Naive thymus-derived CD8-positive, alpha-beta T cell (primary cell): ENCODE measurements at places on chromosomes 7 and 10.

GRCh38 chr7:1936531-1937251 lies 266.6 kb downstream of the ELFN1 start:
- DNase-seq: no peak

DNA sequence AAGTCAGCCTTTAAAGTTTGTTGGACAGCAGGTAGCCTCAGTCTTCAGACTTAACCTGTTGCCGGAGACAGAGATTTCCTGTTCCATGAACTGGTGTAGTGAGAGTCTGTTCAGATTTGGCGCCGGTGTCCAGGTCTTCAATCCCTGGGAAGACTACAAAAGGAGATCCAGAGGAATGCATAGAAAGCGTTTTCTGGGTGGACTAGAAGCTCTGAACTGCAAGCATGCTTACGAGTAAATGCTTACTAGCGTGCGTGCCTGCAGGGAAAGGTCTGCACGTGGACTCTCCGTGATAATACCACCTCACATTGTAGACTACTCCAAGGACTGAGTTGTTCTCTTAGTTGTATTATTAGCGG lies 878 bp downstream of the GLRX3 start:
- no peak for DNase-seq

DNA sequence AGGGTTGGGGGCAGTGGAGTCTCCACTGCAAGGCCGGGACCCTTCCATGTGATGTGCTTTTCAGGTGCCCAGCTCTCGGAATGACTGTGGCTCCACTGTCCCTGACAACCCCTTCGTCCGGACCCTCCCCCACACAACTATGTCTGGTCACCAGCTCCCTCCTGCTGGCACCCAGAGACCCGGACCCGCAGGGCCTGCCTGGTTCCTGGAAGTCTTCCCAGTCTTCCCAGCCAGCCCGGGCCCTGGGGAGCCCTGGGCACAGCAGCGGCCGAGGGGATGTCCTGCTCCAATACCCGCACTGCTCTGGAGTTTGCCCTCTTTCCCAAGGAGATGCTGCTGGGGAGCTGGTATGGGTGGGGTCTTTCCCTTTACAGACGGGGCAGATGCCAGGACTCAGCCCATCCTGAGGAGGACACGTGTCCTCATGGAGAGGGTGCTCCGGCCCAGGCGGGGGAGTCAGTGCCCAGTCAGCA lies 5.5 kb downstream of the ATP6V0E2 start:
- no peak for DNase-seq

DNA sequence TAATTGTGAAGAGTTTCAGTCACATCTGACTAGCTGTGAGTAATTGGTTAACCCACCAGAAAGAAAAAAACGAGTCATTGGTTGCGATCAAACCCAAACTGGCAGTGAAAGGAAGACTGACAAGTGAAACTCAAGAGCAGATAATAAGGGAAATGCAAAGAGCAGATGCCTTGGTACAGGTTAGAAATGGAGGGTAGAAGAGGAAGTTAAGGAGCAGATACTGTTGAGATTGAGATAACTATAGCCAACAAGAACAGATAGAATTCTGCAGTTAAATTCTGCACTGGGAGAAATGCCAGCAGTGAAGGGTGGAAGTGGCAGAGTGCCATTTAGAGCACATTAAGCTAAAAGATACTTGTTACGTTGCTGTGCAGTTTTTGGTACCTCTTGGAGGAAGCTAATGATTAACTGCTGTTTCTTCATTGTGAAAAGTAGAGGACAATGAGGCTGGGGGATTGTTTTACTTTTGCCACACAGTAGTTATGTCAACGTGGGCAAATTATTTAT lies 65.8 kb downstream of the CDK13 start:
- DNase-seq: no peak

- no peak for DNase-seq
Observed at GRCh38 chr7:28607855-28608193, 195.5 kb downstream of the CREB5 start.

DNA sequence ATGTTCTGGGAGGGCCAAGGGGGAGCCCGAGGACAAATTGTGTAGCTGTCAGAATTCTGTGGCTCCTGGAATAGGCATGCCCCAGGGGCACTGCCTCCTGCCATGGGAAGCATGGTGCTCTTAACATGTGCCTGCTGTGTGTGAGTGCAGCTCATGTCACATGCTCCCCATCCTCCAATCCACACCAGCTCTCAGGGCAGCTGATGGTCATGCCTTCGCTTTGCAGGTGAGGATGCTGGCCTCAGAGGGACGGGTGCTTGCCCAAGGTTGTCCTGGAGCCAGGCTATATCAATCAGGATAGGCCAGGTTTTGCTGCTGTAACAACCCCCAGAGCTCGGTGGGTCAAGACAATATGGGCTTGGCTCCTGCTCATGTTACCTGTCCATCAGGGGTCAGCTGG lies 303.4 kb downstream of the RPS24 start:
- DNase-seq: no peak

DNA sequence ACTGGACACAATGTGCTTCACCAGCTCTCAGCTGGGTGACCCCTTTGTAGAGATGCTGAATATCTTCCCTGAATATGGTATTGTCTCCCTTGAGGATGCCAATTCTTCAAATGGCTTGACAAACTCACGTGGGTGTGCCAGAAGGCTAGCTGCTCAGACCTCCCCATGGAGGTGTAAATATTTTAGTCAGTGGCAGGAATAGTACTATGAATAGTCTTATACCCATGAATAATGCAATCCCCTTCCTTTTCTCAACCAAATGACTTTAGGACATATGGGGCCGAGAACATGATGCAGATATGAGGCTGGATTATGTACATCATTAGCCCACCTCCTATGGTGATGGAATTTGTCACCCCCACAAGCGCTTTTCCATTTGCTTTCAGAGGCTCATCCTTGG lies 401.8 kb downstream of the ADRA2A start:
- no peak for DNase-seq

- no peak for DNase-seq
Observed at GRCh38 chr10:47388879-47389278, 4.8 kb upstream of the ZNF488 start.

DNA sequence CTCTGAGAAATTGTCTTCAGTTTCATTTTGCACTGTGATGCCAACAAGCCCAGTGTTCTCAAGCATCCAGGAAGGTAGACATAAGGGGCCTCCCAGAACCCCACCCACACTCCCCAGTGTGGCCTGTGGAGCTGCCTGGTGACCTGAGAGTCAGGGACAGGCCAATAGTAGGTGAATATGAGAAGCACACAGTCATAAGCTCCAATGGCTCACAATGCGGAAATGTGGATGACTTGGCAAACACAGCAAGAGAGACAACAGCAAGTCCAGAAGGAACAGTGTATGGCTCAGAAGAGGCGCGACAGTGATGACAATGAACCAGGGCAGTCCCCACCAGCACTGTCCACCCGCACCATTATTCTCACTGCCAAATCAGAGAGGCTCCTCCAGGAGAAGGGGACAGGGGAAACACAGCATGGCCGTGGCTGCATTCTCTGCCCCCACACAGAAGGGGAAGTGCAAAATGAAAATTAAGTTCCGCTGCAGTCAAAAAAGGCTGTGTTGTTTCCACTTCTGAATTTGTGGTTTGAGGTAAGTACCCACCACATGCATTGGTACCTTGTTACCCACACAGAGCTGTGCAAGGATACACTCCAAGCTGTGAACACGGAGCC lies 419.8 kb downstream of the GRID1 start:
- DNase-seq: no peak

DNA sequence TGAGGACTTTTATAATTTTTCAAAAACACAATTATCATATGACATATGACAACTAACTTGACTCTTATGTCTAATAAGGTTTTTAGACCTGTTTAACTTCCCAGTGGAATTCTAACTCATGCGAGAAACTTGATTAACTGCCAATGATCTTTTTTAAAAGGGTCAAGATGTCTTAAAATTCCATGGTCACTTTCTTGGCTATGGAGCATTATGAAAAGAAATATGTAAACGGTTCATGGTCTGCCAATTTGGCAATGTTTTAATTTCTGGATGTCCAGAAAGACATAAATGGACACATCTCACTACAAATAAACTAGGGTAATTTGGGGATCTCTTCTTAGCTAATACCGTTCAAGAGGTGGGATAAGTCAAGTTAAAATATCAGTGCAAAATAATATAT lies 5.4 kb downstream of the ETV1 start:
- DNase-seq: no peak

DNA sequence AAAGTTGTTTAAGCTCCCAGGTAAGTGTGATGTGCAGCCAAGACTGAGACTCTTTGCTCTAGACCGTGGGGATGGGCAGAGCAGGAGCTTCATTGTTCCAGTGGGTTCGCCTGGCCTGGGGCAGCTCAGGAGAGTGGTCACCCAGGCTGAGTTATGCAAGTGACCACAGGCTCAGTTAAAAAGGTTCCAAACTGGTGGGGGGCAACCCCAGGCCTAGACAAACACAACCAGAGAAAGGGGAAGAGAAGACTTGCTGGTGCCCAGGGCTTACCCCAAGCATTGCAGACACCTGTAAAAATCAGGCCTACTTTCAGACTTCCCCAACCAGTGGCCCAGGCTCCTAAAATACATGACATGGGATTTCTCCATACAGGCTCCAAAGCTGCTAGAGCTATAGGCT lies 21.6 kb downstream of the CREB3L2 start:
- DNase-seq: no peak

DNA sequence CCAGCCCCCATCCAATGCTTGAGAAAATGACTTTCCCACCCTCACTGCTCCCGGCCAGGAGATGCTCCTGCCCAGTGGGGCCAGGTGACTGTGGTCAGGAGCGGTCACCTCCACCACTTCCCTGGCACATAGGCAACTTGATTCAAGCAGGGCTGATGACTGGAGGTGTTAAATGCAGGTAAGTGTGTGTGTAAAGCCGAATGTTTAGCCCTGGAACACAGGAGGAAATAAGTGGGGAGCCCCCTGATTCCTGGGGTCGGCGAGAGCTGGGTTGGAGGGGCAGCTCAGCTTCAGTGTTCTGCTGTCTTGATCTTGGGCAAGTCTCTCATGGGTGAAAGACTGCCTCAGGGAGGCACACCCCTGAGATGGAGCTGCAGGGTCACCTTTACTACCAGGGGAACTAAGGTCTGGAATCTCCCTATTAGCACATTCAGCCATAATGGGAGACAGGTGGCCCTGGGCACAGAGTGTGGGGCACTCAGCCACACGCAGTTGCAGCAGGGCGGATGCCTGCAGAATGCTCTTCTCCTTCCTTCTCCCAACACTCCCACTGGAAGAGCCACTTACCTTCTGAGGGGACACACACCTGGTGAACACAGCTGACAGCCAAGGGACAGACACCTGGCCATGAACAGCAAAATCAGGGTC lies 124.1 kb downstream of the PTPN20 start:
- DNase-seq: no peak

GRCh38 chr7:29265208-29265923 lies 70.8 kb downstream of the CHN2 start:
- no peak for DNase-seq

DNA sequence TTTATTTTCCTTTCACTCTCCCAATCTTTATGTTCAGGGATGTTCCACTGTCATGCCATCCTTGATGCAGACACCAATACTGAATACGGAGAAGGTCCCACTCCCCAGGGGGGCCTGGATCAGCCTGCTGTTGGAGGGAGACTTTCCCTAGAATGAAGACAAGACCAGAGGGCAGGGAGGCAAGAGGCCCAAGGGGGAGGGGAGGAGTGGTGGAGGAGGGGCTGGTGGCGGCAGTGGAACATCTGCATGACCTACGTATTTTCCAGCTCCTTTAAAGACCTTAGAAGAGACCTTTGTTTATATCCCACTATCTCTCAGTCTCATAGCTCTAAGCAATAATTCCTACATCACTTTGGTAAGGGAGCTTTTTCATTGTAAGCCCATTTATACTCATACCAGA lies 183.0 kb downstream of the HECW1 start:
- DNase-seq: no peak

DNA sequence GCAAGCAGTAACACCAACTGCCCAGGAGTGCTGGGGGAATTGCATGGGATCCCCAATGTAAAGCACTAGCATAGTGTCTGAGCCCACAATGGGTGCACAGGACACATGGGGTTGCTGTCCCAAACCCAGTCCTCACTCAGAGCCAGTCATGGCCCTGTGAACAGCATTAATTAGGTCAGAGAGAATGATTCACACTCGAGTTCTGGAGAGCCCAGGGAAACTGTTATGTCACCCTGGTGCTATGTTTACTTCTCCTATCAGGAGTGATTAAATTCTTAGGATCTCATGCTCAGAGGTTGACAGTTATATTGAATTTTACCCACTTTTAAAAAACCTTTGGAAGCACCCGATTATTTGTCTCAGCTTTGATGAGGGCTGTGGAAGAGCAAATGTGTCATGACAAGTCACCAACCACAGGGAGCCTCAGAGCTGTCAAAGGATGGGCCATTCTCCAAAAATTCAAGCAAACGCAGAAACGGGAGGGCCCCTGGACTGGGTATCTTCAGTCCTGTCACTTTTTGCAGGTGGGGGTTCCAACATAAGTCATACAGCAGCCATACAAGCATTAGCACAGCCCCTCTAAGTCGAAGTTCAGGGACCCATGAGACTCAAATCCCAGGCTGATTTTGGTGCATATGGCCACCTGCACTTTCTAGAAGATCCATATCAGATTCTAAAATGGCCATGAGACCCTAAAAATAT lies 1.3 kb upstream of the RASSF4 start:
- DNase-seq: no peak

DNA sequence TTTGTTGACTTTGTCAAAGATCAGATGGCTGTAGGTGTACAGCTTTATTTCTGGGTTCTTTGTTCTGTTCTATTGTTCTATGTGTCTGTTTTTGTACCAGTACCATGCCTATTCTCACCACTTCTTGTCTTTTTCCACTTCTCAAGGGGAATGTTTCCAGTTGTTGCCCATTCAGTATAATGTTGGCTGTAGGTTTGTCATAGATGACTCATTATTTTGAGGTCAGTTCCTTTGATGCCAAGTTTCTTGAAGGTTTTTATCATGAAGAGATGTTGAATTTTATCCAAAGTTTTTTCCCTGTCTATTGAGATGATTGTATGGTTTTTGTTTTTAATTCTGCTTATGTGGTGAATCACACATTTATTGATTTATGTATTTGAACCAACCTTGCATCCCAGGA lies 216.7 kb upstream of the RNF32 start:
- no peak for DNase-seq

- no peak for DNase-seq
Observed at GRCh38 chr10:103147645-103148044, 45.4 kb downstream of the NT5C2 start.

- no peak for DNase-seq
Observed at GRCh38 chr7:29539471-29539870, 24.2 kb upstream of the PRR15 start.

DNA sequence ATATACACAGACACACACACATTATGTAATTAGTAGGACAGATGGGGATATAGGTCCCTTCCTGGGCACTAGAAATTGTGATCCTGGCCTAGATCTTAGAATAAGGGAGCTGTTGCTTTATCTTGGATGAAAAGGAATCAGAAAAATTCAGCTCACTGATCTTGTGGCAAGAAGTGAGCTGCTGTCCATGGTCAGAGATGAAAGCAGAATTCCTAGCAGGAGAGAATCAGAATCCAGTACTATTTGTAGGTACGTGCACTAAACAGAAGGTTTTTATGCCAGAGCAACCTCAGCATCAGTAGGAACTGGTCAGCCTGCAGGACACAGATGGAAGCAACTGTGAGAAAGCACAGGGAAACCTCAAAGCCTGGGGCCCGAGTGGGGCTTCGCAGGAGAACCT lies 549.2 kb upstream of the POM121L12 start:
- no peak for DNase-seq
